ENCODE measurements at places on chromosomes 12 and 14.

- DNase-seq = no peak
Observed at GRCh38 chr12:75709503-75709902, 198.1 kb upstream of the KRR1 start.

- peak; percentile 49 for DNase-seq
Observed at GRCh38 chr14:93974833-93975232, 1.5 kb downstream of the ASB2 start.

- DNase-seq = no peak
Observed at GRCh38 chr14:84436528-84436927, 1093.4 kb upstream of the FLRT2 start.

- DNase-seq = no peak
Observed at GRCh38 chr14:65438266-65438933, 25.9 kb downstream of the FUT8 start.

DNA sequence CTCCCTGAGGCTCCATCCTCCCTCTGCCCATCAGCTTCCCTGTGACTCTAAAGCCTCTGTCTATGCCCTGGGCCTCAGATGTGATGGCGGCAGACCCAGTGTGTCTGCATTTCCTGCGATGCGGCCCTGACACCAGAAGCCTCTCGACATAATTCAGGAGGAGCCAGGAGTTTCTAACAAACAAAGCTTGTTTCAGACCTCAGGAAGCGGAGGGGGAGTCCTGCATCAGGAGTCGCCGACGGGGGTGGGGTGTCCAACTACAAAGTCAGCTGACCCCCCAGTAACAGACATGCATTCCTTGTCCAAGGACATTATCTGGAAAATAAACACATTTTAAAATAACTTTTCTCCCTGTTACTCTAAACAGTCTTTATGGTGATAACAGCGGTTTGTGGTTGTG, 167.5 kb downstream of the DPF3 start:
- DNase-seq = no peak

GRCh38 chr12:83225806-83226205, 539.1 kb downstream of the TMTC2 start:
- DNase-seq = no peak

GRCh38 chr12:77435446-77436091, 370.2 kb upstream of the E2F7 start:
- no peak for DNase-seq

- DNase-seq = no peak
Observed at GRCh38 chr14:88477513-88478250, 77.1 kb downstream of the PTPN21 start.

GRCh38 chr12:9702255-9702654, 30.6 kb downstream of the CLECL1 start:
- DNase-seq = peak; percentile 87
